ENCODE measurements at places on chromosomes 5 and 9.

- DNase-seq, result no peak
These were observed 75.8 kb upstream of the ORM1 start for GRCh38 chr9:114247077-114247476.

- no peak for DNase-seq
These were observed 149.1 kb downstream of the GHR start for GRCh38 chr5:42572313-42572712.

GRCh38 chr5:168746893-168747640 is 167.9 kb upstream of the PANK3 start:
- DNase-seq, result peak; percentile 9

DNA sequence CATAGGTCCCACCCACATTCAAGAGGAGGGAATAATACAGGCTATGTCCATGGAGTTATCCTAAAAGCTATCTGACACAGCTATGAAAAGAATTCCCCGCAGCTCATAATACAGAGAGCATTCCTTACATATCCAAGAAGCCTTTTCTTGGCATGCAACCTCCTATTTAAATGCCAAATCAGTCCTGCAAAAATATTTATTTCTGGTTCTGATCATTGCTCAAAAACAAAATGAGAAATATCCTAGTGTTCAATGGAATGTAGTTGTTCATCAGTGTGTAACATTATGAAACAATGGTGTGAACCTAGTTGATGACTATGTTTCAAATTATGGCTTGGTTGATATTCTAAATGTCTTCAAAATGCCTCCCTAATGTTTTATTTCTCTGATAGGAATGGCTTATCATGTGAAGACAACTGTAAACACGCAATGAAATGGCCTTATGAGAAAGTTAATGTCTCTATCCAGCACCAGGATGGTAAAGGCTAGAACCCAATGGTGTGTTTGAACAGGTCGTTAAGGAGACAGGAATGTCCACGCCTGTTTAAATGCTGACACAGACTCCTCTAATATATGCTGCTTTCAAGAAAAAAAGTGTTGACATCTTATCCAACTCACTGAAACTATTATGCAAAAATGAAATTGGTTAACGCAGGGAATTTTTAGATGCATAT is 126.7 kb upstream of the CDH6 start:
- no peak for DNase-seq

DNA sequence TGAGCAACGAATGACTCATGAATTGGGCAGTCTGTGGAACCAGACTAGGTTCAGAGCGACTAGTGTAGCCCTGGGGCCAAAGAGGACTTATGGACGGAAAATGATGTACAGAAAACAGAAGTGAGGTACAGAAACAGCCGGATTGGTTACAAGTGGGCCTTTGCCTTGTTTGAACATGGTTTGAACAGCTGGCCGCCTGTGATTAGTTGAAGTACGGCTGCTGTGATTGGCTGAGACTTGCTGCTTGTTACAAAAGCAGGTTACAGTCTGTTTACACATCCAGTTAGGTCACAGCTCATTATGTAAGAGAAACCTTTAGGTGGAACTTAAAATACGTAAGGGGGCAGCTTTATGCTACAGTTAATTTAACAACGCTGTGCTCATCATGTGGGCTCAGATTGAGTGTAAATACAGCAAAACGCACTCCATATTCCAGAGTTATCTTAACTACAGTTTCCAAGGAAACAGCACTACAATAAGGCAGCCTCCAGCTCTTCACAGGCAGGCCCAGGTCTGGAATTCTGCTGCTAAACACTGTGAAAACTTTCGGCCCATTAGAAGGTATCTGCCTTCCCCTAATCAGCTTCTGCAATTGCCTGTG is 6.5 kb downstream of the AMACR start:
- DNase-seq, result no peak

GRCh38 chr5:58855851-58856739 is 273.2 kb downstream of the RAB3C start:
- no peak for DNase-seq

- DNase-seq, result peak; percentile 20
These were observed 33.0 kb upstream of the ARHGAP26 start for GRCh38 chr5:142737179-142737578.

DNA sequence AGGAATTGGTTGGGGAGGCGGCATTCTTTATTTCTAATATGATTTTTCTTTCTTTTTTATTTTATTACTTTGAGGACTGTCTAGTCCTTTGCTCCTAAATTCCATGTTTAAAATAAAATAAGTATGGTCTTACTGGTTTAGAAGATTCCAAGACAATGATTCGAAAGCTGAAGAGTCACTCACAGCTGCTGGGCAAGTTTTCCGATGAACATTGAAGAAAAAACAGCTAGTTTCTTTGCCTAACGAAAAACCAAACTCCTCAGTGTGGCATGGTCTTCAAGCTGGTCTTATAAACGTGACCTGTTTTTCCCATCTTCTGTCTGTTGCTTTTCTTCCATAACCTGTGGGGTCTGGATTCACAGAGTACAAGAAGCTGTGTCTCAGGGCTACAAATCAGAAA is 25.1 kb downstream of the ZNF474 start:
- no peak for DNase-seq

GRCh38 chr9:14238079-14238478 is 75.9 kb downstream of the NFIB start:
- no peak for DNase-seq

GRCh38 chr9:35035851-35036701 is 36.3 kb downstream of the VCP start:
- no peak for DNase-seq

- no peak for DNase-seq
These were observed 214.3 kb upstream of the IRX4 start for GRCh38 chr5:2096887-2097505.

DNA sequence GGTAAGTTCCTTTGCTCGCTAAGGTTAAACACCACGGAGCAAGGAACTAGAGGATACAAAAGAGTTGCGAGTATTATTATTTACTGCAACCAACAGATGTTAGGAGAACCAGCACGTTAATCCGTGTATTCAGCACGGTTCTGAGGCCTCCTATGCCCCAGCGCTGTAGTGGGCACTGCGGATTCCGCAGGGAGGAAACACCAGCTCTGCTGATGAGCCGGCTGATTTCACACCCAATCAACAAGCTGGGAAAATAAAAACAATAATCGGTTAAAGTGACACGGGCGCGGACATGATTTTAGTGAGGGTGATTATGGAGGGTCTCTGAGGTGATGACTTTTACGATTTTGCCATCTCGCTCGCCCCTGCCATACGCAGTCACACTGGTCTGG is 702 bp upstream of the PRELID2 start:
- DNase-seq, result no peak

DNA sequence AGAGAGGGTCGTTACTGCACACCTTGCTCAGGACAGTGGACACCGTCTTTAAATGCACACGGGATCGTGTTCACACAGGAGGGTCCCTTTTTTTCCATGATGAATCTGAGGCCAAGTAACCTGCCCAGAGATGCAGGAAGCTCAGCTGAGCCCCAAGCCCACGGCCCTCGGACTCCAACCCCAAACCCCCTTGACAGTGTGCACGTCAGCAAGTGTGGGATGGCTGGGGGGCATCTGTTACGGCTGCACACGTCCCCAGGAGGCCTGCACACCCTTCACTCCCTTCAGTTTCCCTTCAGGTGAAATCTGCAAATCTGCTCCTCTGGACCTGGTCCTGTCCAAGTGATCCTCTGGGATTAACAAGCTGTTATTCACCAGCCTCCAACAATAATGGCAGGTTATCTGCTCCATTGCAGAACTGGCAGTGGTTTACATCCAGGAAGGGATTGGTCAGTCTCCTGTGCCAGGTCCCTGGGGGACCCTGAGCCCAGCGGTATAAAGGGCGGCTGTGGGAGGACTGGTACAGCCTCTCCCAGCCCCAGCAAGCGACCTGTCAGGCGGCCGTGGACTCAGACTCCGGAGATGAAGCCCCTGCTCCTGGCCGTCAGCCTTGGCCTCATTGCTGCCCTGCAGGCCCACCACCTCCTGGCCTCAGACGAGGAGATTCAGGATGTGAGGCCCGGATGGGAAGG is at the start of gene LCN1:
TSS of gene LCN1 (plus strand) at position 525 of the 692 bp plus-strand sequence. CDS start at position 583, 58 bp downstream.
- DNase-seq, result no peak

DNA sequence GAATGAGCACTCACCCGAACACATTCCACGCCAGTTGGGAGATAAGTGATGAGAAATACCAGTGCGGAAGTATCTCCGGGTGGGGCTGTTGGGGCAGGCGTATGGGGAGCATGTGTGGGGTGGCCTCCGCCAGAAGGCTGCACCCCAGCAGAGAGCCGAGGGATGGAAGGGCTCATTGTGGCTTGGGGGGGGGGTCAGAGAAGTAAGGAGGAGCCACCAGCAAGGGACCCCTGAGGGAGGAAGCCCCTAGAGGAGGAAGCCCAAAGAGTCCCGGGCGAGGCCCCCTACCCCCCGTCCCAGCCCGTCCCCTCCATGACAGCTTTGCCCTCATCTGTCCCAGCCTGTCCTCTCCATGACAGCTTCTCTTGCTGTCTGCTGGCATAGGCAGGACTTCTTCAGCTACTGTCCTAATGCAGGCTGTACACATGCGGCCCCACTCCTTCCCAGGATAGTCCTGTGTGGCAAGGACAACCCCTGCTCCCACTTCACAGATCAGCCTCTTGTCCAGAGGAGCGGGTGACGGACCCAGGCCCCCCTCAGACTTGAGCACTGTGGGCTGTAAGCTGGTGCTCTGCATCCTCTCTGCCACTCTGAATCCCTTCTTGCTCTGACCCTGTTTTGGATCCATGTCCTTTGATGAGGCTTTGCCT is 239.6 kb downstream of the CACNA1B start:
- DNase-seq, result no peak

- DNase-seq, result no peak
These were observed 274.2 kb upstream of the SMC2 start for GRCh38 chr9:103819936-103820335.

GRCh38 chr9:134855900-134856377 is 24.7 kb upstream of the FCN2 start:
- DNase-seq, result no peak
